Hepatic stellate cell (primary cell): ENCODE measurements at places on chromosomes 5 and 9.

DNA sequence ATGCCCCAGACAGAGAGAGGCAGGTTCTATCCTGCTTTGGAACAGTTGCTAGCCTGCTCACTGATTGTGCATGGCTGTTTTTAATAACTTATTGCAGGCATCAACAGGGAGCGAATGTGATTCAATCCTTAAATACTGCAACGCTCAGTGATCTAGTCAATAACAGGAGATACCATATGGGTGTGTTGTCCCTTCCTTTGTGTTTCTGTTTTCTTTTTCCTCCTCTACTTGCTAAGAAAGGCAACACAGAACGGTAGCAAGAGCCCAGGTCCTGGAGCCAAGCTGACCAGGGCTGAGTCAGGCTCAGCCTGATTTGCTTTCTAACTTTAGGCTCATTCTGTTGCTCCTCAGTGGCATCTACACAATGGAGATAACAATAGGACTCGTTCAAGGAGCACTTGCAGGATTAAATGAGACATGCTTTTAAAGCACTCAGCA is 98.6 kb upstream of the EQTN start:
- DNase-seq, result no peak

DNA sequence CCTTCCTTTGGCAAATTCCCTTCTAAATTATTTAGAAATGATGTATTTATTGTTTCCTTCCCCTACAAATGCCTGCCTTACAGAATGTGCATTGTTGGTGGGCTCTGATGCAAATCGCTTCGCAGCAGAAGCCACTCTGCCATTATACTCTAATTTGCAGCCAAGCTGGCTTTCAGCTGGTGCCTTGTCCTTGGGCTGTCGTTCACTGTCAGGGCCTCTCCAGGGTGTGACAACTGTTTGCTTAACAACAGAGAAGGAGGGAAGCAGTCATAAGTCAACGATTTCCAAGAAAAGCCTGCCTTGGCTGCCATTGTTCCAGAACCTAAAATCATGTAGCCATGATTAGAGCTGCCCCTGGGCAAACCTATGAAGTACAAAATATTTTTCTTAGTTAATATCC is 260.1 kb upstream of the RGMB start:
- DNase-seq, result no peak

DNA sequence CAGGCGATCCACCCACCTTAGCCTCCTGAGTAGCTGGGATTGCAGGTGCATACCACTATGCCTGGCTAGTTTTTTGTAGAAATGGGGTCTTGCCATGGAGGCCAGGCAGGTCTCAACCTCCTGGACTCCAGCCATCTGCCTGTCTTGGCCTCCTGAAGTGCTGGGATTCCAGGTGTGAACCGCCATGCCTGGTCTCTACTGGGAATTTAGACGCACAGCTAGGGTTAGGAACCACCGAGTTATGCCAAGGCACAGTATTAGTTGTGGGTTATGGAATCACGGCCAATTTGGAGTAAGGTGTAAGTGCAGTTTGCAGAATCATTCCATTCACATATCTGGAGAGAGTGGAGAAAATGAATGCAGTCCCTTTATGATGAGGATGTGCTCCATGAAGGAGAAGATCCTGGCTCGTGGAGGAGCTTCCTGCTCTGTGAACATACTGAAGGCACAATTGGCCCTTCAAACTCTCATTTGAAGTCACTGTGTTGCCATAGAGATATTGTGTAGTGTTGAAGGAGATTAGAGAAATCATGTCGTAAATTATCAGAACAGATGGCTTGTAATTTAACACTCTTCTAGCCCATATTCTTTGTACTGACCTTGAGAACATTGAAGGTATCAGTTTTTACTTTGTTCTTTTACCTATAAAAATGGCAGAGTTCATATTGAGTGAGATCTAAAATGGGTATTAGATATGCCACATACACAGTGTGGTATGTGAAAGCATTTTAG is 18.8 kb downstream of the TRIO start:
- no peak for DNase-seq

GRCh38 chr5:82312373-82312856 is 34.3 kb upstream of the RPS23 start:
- peak; percentile 45 for DNase-seq

- DNase-seq, result no peak
Measured at GRCh38 chr5:58716713-58717112, 133.8 kb downstream of the RAB3C start.
